Naive thymus-derived CD8-positive, alpha-beta T cell (primary cell): ENCODE measurements at places on chromosomes 3 and 15.
A peak's percentile ranks its signal among the peaks of the same experiment; 100 is the strongest.

DNA sequence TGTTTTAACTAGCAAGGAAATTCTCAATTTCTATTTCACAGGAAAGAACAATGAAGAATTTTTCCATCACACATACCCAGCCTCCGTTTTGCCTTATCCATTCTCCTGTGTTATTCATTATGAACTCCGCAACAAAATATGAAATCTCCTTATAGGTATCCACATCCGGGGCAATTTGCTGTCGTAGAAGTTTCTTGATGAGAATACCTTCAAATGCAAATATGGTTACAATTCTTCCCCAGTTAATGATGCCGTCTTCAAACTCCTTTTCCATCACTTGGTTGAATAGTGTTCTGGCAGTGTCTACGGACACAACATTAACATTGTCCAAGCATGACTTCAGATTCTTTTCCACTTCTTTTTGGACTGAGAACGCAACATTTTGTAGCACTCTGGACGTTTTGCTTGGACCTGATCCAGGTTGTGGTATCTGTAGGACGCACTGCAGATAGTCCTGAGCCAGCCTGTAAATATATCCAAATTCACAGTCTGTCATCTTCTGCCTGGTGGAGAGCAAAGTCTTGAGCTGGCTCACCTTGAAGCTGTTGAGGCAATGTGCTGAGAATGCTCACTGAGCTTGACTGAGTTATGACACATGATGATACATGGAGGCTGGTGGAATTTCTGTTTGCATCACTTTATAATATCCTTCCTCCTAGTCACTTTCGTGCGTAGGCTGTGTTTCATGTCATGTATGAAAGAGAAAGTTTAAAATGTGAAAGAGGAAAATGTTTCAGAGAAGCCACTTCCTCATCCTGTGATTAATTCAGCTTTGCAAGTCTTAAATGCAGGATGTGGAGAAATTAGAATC is at the start of gene BCL2A1:
TSS of gene BCL2A1 (minus strand) at position 573 of the 811 bp plus-strand sequence. CDS start at position 496, 77 bp downstream.
- peak; percentile 78 for DNase-seq

GRCh38 chr3:126887686-126888085 is 95.2 kb upstream of the PLXNA1 start:
- no peak for DNase-seq

DNA sequence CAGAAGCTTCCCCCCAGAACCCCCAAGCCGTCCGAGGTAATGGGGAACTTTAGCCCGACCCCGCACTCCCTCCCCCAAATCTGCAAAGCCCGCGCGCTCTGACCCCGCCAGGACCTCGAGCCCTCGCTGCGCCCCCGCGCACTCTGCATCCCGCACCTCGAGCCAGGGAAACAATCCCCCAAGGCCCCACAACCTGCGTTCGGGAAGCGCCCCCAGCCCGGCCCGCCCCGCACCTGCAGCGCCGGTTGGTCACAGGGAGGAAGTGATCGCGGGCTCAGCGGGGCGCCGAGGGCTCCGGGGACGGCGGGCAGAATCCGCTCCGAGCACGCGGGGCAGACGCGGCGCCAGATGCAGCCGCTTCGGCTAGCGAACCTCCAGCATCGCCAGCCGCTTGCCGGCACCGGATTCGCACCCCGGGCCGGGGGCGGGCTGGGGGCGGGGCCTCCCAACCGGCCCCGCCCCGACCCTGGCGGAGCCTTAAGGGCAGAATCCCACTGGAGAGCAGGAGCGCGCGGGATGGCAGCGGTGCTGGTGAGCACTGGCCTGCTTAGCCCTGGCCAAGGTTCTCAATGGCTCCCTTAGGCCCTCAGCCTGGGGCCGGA is at the start of gene CAMKV:
TSS of gene CAMKV (minus strand) at position 382 of the 602 bp plus-strand sequence. CDS start 7,518 bp downstream, outside the sequence.
- DNase-seq = peak; percentile 19

- DNase-seq = no peak
These were observed 18.0 kb upstream of the RAB7A start for GRCh38 chr3:128707928-128708494.

DNA sequence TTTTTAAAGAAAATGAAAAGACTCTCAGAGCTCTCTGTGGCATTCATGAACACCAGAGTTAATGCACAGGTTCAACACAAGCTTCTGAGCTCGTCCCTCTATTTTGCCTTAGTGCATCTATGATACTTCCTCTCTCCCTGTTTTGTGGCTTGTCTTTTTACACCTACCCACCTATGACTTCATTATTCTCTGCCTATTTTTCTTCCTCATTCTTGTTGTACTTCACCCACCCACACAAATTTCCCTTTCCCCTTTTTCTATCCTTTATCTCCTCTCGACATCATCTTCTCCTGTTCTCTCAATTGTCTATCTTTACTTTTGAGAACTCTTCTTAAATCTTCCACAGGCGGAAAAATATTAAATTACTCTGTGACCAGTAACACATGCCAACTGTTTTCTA is 48.6 kb downstream of the OR5H15 start:
- DNase-seq = no peak

DNA sequence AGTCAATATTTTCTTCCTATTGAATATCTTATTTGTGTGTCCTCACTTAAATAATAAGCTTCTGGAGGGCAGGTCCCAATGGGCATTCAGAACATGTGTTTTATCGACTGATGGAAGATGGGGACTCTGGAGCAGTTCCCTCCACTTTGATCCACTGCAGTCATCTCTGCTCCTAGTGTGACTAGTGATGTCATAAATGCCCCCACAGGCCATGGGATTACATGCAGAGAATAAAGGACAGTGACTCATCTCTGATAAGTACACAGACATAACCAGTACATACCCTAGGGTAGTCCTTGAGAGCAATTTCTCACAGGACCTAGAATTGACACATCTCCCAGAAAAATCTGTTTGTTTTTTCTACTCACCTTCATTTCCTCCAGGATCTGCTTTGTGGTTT is 49.4 kb upstream of the FMN1 start:
- no peak for DNase-seq

GRCh38 chr3:64122476-64122875 is 99.2 kb upstream of the PSMD6 start:
- no peak for DNase-seq

GRCh38 chr3:119297169-119297568 is 3.0 kb downstream of the ARHGAP31 start:
- DNase-seq = no peak

GRCh38 chr3:67447393-67447792 is 207.0 kb downstream of the SUCLG2 start:
- DNase-seq = no peak

DNA sequence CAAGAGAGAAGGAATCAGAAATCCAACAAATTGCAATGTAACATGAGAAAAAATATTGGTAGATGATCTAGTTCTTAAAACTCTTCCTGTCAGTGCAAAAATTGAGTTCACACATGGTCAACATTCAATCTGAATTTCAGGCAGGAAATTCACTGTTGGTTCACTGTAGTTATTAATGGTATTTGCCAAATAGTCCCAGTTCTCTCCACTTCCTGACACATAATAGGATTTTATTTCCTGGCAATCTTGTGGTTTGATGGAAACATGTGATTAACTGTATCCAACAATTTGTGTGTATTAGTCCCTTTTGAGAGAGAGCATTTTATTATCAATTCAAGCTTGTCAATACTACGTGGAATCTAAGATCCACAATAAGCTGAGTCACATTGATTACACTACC is 1103.1 kb downstream of the ROBO2 start:
- no peak for DNase-seq

- no peak for DNase-seq
These were observed 45.1 kb upstream of the EPHB1 start for GRCh38 chr3:134749802-134750553.

- no peak for DNase-seq
These were observed 100.9 kb downstream of the PGPEP1L start for GRCh38 chr15:98906712-98907083.

DNA sequence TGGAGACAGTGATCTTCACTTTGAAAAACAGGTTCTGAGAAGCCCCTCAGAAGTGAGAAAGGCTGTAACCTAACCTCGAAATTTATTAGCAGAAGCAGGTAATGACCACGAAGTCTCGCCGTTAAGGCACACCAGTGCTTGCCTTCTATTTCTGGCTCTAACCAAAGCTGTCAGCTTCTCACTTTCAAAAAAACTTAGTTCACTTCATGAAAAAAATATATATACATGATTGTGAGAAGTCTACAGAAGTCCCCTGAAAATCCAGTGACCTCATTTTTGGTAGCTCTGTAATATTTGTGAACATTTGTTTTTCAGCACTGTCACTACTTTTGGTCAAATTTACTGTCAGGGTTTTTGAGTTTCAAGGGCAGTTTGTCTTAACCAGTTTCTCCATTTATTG is 19.1 kb upstream of the AKAP13 start:
- no peak for DNase-seq

GRCh38 chr15:56752986-56753385 is 19.7 kb upstream of the ZNF280D start:
- no peak for DNase-seq

DNA sequence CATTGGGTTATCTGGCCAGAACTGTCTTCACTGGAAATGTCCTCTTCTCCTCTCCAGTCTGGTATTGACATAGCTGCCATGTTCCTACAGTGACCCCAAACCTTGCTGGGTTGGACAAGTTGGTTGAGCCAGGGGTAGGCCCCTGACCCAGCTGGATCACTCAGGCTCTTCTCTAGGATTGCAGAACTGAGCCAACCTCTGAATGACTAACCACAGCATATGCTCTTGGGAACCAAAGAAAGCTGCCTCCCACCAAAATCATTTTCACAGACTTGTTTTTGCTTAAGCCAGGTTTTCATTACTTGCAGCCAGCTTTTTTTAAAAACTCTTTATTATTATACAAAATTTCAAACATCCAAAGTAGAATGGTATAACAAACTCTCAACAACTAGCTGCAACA is 41.4 kb downstream of the FSIP1 start:
- DNase-seq = no peak

DNA sequence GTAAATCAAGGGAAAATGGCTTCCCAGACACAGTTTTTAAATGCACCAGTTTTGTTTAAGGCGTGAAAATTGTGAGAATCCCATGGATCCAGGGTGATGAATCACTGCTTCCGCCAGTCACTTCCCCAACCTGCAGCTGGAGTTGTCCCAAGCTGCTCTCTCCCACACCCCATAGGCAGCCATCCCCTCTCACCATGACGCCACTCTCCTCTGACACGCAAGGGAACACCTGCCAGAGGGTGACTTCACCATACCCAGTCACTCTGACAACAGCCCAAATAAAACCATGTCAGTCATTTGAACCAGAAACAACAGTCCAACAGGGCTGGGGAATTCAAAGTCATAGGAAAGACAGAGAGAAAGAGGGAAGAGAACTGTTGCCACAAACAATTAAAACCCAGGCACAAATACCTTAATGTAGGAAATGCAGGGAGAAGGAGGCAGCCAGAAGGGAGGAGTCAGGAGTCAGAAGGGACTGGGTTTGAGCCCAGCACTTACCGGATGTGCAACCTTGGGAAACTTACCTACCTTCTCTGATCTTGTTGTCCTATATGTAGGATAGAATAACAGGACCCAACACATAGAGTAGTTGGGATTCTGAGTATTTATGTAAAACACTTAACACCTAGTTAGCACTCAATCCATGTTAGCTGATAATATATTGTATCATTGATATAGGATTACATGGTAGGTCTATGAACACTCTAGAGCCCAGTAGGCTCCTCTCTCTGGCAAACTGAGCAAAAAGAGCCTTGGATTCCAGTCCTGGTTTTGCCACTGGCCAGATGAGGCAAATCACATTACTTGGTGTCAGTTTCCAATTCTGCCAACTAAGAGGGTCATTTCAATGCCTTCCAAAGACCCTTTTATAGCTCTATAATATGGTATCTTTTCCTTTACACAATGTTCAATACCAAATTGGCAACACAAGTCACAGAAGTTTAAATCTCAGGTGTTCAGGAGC is 326.3 kb upstream of the ICE2 start:
- no peak for DNase-seq

DNA sequence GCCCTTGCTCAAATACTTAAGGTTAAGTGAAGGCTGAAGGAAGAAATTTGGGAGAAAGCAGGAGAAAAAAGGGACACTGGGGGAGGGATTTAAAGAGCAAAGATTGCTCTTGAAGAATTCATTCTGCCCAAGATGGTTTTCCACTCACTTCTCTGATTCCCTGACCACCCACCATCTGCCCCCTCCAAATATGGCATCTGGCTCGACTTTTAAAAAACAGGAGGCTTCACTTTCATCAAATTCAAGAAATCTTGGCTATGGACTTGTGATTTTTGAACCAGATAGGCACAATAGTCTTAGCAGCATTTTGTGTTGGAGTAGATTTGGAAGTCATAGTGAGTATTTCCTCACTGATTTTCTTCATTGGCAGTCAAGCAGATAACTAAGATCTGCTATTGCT is 574.4 kb upstream of the SUCLG2 start:
- DNase-seq = no peak

DNA sequence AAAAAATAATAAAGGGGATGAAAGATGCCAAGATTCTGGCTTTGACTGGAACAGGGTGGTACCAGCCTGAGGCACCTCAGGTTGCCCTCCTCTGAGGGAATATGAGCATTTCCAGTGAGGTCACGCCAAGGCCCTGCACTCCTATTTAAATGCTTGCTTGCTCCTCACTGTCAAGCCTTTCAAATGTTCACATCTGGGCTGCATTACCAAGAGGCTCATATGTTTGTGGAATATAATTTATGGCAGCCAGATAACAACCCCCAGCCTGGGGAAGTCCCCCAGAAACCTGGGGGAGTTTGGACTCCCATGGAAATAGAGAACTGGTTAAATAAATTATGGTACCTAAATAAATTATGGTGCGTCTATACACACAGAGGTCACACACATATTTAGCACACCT is 88.4 kb downstream of the FRMD4B start:
- no peak for DNase-seq

GRCh38 chr3:196617256-196617655 is 22.2 kb upstream of the NRROS start:
- no peak for DNase-seq

DNA sequence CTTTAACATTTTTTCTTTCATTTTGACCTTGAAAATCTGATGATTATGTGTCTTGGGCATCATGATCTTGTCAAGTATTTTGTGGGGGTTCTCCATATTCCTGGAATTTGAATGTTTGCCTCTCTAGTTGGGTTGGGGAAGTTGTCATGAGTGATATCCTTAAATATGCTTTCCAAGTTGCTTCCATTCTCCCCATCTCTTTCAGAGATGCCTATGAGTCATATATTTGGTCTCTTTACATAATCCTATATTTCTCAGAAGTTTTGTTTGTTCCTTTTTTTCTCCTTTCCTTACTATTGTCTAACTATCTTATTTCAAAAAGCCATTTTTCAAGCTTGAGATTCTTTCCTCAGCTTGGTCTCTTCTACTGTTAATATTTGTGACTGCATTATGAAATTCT is 69.0 kb upstream of the CCDC80 start:
- DNase-seq = no peak

GRCh38 chr3:30692498-30693130 is 86.2 kb downstream of the TGFBR2 start:
- DNase-seq = no peak

- no peak for DNase-seq
These were observed 9.3 kb downstream of the RFTN1 start for GRCh38 chr3:16504242-16504641.

GRCh38 chr3:21290557-21290956 is 460.5 kb downstream of the ZNF385D start:
- no peak for DNase-seq

GRCh38 chr3:127710155-127710941 is 37.6 kb downstream of the ABTB1 start:
- DNase-seq = no peak

GRCh38 chr3:190620886-190621608 is 107.2 kb downstream of the IL1RAP start:
- no peak for DNase-seq
